GM23338 (cell line): ENCODE measurements at places on chromosomes 6 and 20. TPM values are rescaled to one million over a fixed set of nuclear protein-coding genes. Genes with fewer than 3 reads are reported as not detected.
A peak's percentile ranks its signal among the peaks of the same experiment; 100 is the strongest.

Gene FAM184A
- 8.3 and 18.6 TPM in 2 replicates for total RNA-seq

Gene PPP1R3G
- total RNA-seq, result 0.24 and 0.31 TPM in 2 replicates

Gene CLPSL1
- not detected in 2 replicates for total RNA-seq

Gene PGC
- total RNA-seq, result not detected in 2 replicates

Gene ACTL10
- total RNA-seq, result 0.08 and 1.9 TPM in 2 replicates

GRCh38 chr6:13952101-13952500 is 27.3 kb downstream of the RNF182 start:
- H3K36me3 ChIP-seq, result peaks cover 18% of the 10 kb centered on the region
- peaks cover 16% of the 10 kb centered on the region for H3K4me1 ChIP-seq
- no peaks in the 10 kb centered on the region for H3K27me3 ChIP-seq
- no peak for DNase-seq
- H3K27ac ChIP-seq, result no peak overlapping the region
- H3K4me3 ChIP-seq, result no peak overlapping the region

DNA sequence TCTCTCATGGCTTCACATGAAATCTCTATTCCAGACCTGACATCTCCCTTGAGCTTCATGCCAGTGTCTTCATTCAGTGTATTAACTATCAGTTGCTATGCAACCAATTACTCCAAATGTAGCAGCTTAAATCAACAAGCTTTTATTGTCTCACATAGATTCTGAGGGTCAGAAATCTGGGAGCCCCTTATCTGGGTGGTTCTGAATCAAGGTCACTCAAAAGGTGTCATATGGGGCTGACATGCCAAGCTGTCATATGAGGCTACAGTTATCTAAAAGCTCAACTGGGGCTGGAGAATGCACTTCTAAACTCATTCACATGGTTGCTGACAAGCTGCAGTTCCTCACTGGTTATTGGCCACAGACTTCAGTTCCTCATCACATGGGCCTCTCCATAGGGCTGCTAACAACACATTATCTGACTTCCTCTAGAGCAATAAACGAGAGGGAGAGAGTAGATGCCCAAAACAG is 7.3 kb upstream of the CGA start:
- H3K27ac ChIP-seq, result no peak overlapping the region
- no peak overlapping the region for H3K4me3 ChIP-seq
- DNase-seq, result no peak
- H3K4me1 ChIP-seq, result no peaks in the 10 kb centered on the region
- no peaks in the 10 kb centered on the region for H3K27me3 ChIP-seq

DNA sequence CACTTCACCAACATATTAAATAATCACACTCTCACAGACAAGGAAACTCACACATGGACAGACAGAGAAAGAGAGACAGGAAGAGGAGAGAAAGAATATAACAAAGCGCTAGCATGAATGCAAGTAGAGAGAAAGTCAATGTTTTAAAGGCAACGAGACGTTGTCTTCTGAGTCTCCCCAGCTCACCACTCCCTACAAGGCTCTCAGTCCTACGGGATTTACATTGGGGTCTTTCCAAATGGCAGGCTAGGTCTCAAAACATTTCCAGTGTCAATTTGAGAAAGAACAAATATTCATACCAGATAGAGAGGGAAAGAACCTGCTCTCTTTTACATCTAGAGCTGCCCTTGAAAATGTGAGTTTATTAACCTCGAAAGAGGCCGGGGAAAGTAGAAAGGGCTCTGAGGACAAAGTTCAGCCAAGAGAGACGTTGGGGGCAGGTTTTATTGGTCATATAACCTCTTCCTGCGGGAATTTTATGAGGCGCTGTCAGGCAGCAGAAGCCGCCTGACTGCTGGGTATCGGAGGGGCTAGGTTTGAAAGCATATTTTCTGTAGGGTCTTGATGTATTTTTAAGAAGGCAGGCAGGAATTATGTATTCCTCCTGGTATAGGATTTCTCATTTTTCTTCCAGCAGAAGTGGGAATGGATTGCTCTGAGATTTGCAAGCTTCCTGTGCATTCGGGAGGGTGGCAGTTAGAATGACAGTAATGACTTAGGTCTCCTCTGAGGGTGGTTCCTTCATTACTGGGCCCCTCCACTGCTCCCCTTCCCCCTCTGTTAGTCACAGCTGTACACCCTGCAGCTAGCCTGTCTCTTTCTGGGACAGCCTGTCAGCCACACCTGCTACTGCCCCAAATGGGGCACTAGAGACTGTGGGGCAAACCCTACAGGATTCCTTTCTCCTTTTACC is 34.4 kb upstream of the KIF16B start:
- no peaks in the 10 kb centered on the region for H3K36me3 ChIP-seq
- H3K27ac ChIP-seq, result no peak overlapping the region
- no peaks in the 10 kb centered on the region for H3K27me3 ChIP-seq
- no peaks in the 10 kb centered on the region for H3K4me1 ChIP-seq

DNA sequence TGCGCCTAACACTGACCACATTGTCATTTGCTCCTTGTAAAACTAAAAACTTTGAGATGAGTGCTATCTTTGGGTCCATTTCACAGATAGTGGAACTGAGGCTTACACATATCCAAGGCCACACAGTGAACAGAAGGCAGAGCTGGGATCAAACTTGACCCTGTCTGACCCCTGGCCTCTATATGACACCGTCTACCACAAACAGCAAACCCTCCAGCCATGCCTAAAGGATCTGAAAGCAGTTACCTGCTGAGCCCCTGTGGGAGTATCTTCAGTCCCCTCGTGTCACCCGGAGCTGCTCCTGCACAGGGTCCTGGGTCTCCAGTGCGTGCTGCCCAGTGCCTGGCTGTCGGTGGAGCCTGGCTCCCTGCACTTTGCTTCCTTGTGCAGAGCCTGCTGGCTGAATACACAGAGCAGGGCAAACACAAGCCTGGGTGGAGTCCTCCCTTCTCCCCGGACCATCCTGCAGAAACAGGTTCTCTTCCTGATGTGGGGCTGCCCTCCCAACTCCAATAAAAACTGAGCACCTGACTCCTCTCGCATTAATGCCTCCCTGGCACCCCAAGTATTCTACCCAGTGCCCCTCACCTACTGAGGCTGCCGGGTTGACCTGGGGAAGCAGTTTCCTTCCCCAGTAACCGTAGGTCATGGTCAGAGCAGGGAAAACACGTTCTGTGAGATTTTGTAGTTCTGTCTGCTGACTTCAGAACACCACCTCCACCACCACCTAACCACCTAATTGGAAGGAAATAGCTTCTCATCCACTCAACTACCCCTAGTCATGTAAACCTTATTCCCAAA is at the start of gene BCAS1:
Gene BCAS1, minus strand, starts transcription at position 408 of the 801 bp plus-strand sequence. CDS start 11,876 bp downstream, outside the sequence.
- no peaks in the 10 kb centered on the region for H3K27me3 ChIP-seq
- H3K27ac ChIP-seq, result no peak within 1 kb of the TSS
- H3K36me3 ChIP-seq, result no peaks in the 10 kb centered on the region
- peak; percentile 4 for DNase-seq
- no peak within 1 kb of the TSS for H3K4me3 ChIP-seq

DNA sequence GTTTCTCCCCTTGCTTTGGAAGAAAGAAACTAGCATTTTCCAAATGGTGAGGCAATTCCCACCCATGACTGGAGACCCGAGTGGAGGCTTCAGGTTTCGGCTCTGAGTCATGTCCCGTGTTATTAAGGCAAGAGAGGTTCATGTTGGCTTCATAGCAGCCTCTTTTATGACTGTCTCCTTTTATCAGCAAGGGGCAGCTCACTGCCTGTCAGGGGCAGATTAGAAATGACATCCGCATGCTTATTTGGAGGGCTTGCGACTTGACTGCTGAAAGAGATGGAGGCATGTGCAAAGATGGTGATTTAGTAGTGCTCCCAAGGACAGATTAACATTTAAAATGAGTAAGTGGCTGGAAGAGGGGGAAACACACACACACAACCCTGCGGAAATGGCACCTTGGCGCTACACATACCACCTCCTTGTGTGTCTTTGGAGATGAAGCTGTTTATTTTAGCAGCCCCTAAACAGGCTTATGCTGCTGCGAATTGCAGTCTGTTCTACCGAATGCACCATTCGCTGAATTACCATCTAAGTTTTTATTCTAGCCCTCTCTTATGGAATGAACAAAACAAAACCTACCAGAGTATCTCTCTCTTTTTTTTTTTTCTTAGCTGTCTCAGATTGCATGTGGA is 52.1 kb upstream of the VSTM2L start:
- no peaks in the 10 kb centered on the region for H3K36me3 ChIP-seq
- H3K4me1 ChIP-seq, result peaks cover 16% of the 10 kb centered on the region; the same call in 1 of the 2 replicates
- H3K4me3 ChIP-seq, result no peak overlapping the region
- DNase-seq, result no peak
- no peak overlapping the region for H3K27ac ChIP-seq

DNA sequence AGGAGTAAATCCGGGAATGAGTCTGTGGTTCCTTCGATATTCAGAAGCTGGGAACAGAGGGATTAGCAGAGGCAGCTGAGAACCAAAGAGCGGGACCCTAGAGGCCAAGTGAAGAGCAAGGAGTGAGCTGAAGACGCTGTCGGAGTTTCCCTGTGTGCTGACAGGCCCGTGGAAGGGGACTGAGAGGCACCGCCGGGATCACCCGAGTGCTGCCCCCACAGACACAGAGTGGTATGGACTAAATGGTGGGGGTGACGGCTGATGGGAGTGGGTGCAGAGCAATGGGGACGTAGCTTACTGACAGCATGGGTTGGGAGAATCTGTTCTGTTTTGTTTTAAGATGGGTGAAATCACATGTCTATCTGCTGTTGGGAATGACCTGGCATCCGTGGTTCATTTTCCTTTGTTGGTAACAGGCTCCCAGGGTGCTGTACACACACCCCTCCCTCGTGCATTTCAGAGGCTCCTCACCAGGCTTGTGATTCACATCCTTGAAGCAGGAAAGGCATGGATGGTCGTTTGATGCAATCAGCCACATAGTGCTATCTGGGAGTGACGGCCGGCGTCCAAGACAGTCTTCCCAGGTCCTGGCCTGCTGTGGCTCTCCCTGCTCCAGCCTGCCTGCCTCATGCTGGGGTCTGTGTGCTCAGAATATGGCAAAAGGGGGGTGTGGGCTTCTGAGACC is 97.4 kb downstream of the THBS2 start:
- DNase-seq, result no peak
- no peaks in the 10 kb centered on the region for H3K27me3 ChIP-seq
- H3K27ac ChIP-seq, result no peak overlapping the region
- no peaks in the 10 kb centered on the region for H3K36me3 ChIP-seq
- H3K4me1 ChIP-seq, result no peaks in the 10 kb centered on the region

DNA sequence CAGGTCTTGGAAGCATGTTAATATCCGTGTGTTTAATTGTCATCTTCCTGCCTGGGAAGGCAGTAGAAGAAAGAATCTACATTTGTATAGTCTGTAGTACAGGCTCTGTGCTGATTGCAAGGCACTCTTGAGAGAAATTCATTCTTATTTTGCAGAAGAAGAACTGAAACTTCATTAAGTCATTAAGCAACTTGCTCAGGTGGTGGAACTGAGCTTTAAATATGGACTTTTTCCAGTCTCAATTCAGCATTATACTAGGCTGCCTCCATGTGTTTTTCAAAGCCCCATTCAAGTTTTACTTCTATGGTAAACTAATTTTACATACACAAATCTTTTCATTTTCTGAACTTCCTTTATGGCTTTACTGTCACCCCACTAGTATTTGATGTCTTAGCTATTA is 18.7 kb downstream of the ZNF451 start:
- no peak for DNase-seq
- H3K27ac ChIP-seq, result no peak overlapping the region
- H3K4me3 ChIP-seq, result no peak overlapping the region
- no peaks in the 10 kb centered on the region for H3K27me3 ChIP-seq
- H3K36me3 ChIP-seq, result no peaks in the 10 kb centered on the region

DNA sequence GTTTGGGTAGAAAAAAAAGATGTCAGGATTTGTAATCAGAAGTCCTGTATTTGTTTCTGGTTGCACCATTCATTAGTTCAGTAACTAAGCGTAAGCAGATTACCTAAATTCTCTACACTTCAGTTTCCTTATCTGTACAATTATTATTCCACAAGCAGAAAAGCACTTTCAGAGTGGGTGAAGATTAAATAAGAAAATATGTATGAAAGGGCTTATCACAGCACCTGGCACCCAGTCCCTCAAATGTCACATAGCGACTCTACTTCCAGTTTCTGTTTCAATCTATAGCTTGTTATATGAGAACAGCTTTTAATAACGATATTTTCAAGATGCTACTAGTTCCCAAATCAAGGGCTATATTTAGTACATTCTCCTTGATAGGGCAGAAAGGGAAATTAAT is 31.4 kb downstream of the RGS17 start:
- no peaks in the 10 kb centered on the region for H3K36me3 ChIP-seq
- no peak overlapping the region for H3K27ac ChIP-seq
- no peak overlapping the region for H3K4me3 ChIP-seq
- no peaks in the 10 kb centered on the region for H3K27me3 ChIP-seq
- no peak for DNase-seq

DNA sequence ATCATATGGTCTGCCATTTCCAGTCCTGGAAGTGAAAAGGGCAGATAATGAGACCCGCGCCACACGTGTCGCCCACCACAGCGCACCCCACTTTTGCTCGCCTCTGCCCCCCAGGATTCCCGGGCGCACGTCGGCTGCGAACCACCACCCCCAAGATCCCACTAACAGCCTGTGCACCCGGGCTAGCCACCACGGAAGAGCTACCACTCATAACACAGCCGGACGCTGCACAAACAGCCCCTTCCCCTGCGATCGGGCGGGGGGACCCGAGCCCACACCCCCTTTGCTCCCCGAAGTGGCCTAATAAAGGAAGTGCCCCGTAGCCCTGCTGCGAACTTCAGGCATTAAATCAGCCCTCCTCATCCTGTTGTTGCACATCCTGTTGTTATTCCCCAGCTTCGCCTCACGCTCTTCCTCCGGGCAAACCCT is 506 bp downstream of the CITED2 start:
- H3K27ac ChIP-seq, result peak overlapping the region; percentile 99
- H3K4me3 ChIP-seq, result peak overlapping the region; percentile 91
- H3K4me1 ChIP-seq, result peaks cover 41% of the 10 kb centered on the region

DNA sequence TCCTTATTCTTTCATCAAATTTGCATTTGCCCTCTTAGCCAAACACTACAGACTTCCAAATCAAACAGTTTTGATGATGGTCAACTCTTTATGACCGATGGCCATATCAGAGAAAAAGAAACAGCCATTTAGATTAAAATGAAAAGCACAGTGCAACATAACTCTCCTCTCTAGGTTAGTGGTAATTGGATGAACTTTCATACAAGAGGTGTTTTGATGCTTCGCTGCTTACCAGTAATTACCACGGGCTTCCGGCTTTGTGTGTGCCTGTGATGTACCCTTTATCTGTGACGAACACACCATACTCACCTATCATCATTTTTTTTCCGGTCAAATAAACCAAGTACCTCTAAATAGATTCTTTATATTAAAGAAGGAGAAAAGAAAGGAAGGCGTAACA is 181.8 kb downstream of the FOXA2 start:
- no peak for DNase-seq
- H3K27ac ChIP-seq, result no peak overlapping the region
- H3K4me3 ChIP-seq, result no peak overlapping the region
- H3K36me3 ChIP-seq, result no peaks in the 10 kb centered on the region
- peaks cover 30% of the 10 kb centered on the region for H3K4me1 ChIP-seq
